ENCODE measurements at places on chromosomes 3 and 15.

- DNase-seq = no peak
These were observed 109.5 kb upstream of the CHRM5 start for GRCh38 chr15:33858836-33859235.

DNA sequence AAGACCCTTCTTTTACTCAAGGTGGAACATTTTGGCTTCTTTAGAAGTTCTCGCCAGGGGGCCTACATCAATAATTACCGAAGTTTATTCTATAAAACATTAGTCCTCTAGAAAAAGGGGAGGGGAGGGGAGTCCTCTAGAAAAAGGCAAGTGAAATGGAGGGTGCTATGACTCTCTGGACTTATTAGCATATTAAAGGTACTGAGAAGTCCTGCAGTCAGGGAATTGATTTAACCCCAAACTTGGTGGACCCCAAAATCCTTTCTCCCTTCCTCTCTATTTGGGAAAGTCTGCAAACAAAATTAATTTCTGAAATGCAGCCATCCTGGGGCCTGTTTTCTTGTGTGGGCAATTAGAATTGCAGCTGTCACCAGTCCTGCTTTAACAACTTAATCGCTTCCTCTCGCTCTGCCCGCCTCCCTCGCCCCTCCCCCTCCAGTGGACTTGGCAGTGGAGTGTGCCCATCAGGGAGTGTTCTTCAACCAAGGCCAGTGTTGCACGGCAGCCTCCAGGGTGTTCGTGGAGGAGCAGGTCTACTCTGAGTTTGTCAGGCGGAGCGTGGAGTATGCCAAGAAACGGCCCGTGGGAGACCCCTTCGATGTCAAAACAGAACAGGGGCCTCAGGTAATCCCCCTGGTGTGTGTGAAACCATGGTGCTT is 18.9 kb upstream of the LRRK1 start:
- no peak for DNase-seq

- DNase-seq = no peak
These were observed 1.5 kb downstream of the CAND2 start for GRCh38 chr3:12797892-12798558.

DNA sequence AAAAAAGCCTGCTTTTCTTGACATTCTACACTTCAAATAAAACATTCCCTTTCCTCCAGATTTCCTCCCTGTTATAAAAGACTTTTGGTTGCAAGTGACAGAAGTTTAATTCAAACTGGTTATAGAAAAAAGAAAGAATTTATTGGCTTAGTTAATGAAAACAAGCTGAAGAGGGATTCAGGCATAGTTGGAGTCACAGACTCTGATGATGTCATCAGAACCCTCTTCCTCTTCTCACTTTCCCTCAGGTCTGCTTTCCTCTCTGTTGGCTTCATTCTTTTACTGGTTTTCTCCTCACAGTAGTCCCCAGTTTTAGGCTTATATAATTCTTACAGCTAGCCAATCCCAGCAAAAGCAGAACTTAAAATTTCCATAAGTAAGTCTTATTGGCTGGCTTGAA is 32.0 kb upstream of the MBNL1 start:
- DNase-seq = no peak

GRCh38 chr3:8464668-8465067 is 37.0 kb upstream of the LMCD1 start:
- no peak for DNase-seq

DNA sequence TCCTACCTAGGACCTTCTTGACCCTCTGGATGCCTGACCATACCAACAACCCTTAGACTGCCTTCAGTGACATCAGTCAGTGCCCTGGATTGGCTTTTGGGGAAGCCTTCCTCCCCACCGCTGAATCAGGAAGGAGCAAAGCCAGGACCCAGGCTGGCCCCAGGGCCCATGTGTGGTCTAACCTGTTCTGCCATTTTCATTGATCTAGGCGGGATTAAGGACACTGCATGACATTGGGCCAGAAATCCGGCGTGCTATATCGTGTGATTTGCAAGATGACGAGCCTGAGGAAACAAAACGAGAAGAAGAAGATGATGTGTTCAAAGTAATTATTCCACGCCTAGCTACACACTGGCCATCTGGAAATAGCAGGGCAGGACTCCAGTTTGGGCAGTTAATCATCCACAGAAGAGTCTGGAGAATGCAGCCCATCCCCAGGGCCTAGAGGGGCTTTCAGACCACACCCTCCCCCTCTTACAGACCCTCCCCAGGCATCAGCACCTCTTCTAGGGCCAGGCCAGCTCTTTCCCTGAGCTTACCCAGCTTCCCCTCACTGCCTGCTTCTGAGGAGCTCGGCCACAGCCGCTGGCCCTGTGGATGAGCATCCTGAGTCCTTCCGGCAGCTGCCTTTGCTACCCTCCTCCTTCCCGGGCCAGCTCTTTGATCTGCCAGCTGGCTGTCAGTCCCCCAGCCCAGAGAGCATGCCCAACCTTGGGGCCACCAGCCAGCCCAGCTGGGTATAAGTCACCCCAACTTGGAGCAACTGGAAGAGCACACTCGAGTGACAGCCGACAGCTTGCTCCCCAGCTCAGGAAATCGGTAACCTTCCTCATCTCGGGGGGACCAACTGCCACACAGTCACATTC is 45.9 kb downstream of the CHDH start:
- no peak for DNase-seq

DNA sequence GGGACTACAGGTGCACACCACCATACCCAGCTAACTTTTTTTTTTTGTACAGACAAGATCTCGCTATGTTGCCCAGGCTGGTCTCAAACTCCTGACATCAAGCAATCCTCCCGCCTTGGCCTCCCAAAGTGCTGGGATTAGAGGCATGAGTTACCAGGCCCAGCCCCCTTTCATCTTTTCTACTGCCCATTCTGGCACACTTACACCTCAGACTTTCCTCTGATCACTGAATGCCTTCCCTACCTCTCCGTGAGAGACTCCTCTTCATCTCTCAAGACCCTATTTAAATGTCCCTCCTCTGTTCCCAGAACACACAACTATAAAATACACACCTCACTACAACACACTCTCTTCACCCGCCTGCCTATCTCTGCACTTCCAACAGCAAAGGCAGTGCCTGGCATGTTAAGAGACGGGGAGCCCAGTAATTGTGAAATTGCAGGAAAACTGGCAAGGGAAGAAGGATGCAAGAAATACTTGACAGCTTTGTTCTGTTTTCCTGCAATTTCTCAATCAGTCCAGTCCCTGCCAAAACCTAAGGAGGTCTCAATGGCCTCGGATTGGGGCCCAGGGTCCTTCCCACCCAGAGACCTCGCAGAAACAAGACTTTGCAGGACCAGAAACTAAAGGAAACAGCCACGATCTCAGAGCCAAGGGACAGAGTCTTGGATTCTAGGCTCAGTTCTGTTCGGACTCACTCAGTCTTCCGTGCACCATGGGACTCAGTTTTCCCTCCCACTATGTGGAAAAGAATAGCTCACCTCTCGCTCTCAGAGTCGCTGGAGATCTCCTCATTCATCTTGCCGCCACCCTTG is 849 bp downstream of the RRP9 start:
- DNase-seq = no peak

GRCh38 chr15:47507221-47507985 is 209.9 kb upstream of the SEMA6D start:
- DNase-seq = no peak

DNA sequence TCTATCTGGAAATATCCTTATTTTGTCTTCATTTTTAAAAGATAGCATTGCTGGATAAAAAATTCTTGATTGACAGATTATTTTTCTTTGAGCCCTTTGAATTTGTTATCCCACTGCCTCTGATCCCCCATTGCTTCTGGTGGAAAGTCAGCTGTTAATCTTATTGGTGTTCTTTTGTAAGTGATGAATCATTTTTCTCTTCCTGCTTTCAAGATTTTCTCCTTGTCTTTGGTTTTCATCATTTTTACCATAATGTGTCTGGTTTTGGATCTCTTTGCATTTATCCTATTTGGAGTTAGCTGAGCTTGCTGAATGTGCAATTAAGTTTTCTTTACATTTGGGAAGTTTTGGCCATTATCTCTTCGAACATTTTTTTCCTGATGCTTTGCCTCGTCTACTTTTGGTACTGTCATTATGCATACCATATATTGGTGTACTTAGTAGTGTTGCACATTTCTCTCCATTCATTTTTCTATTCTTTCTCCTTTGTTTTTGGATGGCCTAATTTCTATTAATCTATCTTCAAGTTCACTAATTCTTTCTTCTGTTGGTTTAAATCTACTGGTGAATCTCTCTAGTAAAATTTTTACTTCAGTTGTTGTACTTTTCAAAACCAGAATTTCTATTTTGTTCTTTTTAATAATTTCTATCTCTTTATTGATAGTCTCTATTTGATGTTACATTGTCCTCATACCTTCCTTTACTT is 440.0 kb upstream of the PROK2 start:
- no peak for DNase-seq

- no peak for DNase-seq
These were observed 267.1 kb downstream of the LRTM1 start for GRCh38 chr3:54660714-54661132.

DNA sequence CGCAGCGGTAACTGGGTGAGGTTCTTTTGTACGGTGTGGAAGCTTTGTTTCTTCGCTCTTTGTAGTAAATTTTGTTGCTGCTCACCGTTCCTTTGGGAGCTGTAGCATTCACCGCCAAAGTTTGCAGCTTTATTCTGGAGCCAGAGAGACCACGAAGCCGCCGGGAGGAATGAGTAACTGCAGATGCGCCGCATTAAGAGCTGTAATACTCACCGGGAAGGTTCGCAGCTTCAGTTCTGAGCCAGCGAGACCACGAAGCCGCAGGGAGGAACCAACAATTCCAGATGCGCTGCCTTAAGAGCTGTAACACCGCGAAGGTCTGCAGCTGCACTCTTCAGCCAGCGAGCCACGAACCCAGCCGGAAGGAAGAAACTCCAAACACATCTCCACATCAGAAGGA is 56.0 kb upstream of the DYNC1LI1 start:
- no peak for DNase-seq

Data from smooth muscle cell of the brain vasculature (primary cell).